ENCODE measurements at places on chromosomes 1 and 21. TPM values are rescaled to one million over a fixed set of nuclear protein-coding genes. Genes with fewer than 3 reads are reported as not detected.
A peak's percentile ranks its signal among the peaks of the same experiment; 100 is the strongest.

Gene STUM
- 17.8 TPM for polyA plus RNA-seq

- DNase-seq, result no peak
Measured at GRCh38 chr1:9394010-9394409, 101.3 kb downstream of the SPSB1 start.

GRCh38 chr1:118890851-118891384 lies 97.2 kb downstream of the TBX15 start:
- no peak for DNase-seq

GRCh38 chr21:17709266-17709611 lies 96.5 kb upstream of the BTG3 start:
- no peak for DNase-seq

- DNase-seq, result peak; percentile 40
Measured at GRCh38 chr1:65497256-65497830, 76.9 kb downstream of the LEPR start.

- no peak for DNase-seq
Measured at GRCh38 chr1:82818586-82818985, 1017.9 kb downstream of the ADGRL2 start.

DNA sequence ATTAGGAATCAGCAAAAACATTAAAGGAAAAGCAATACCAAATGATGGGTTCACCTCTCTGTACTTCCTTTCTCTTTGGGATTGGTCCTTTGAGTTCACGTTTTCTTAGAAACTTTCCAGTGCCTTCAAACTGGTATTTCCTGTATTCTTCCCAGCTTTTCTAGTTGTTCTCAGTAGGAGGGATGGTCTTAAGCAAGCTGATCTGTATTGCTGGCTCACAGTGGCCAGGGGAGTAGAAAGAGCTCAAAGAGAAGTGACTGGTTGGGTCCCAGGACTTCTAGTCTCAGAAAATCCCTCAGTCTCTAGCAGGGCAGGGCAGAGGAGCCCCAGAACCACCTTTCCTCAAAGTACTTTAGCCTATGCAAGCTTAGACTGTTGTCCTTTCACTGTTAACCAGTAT lies 10.1 kb upstream of the USP24 start:
- DNase-seq, result no peak

DNA sequence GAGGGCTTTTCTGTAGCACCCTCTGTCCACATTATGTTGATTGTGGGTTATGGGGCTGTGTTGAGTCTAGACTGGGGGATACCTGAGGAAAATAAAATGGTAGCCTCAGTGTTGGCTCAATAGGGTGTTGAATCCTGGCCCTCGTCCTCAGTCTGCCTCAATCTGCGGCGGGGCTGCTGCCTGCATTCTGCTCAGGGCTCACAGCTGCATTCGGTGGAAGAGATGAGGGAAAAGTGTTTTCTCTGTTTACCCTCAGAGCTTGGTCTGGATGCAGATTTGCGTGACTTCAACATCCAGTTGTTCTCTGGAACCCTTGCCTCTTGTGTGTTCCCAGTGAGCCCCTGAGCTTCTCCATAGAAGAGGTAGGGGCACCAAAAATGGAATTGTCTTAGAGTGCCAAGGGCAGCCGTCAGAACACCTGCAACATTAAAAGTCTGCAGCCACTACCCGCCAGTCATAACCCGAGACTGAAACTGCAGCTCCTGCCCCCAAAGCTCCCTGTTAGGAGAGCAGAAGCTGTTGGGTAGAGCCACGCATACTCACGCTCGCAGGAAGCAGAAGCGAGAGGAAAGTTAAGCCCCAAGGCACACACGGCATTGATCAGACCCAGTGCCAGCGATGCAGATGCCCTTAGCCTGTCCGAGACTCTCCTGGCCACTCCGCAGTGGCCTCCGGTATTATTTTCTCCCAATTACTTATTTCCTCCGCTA lies 215.3 kb upstream of the C1orf174 start:
- DNase-seq, result no peak

DNA sequence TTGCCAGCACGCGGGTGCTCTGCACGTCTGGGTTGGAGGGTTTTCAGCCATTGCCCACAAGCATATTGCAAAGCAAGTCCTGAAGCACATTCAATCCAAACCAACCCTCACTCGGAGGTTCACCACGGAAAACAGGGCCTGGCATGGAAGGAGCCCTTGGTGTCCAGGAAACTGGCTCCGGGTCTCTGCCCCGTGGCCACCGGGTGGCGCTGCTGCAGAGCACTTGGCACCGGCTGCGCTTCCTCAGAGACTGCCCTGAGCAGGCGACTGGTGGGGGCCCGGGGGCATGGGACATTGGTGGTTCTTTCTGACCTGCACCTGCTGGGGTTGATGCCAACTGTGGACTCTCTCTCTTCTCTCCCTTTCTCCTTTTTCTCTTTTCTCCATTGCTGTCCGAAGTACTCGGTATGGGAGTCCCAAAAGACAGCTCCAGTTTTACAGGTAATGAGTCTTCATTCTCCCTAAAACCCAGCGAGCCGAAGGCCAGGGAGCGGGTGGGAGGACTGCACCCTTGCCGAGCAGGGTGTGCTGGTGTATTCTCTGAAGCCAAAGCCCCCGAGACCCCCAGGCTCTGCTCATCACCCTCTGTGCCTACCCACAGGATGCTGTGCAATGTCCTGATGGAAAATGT lies 4.1 kb upstream of the KCNAB2 start:
- no peak for DNase-seq
